ENCODE measurements at places on chromosomes 6 and 20. TPM values are rescaled to one million over a fixed set of nuclear protein-coding genes. Genes with fewer than 3 reads are reported as not detected.

ANKRD66 gene
- total RNA-seq: not detected

DNA sequence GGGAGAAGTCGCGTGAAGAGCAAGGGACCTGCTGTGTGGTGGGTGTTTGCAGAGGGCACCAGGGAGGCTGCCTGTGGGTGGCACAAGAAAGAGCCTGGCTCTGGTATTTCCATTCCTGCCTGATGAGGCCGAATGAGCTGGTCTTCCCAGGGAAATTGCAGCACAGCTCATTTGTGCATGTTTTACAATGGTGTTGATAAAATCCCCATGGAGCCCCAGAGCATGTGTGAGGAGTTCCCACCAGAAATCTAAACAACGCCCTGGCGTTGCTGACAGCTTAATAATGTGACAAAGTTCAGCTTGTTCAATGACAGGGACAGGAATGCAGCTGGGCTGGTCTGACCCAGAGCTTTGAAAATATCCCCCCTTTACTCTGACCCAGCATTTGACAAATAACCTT lies 135.5 kb downstream of the CLIC5 start:
- DNase-seq: no peak

LAMA2 gene
- 3.7 TPM for total RNA-seq

GRCh38 chr6:156279261-156279969 lies 497.8 kb upstream of the ARID1B start:
- no peak for DNase-seq

ELOVL2 gene
- 0.46 TPM for total RNA-seq

- no peak for DNase-seq
Observed at GRCh38 chr20:25271486-25272222, 23.8 kb downstream of the PYGB start.

SPATA25 gene
- 1.8 TPM for total RNA-seq

DNA sequence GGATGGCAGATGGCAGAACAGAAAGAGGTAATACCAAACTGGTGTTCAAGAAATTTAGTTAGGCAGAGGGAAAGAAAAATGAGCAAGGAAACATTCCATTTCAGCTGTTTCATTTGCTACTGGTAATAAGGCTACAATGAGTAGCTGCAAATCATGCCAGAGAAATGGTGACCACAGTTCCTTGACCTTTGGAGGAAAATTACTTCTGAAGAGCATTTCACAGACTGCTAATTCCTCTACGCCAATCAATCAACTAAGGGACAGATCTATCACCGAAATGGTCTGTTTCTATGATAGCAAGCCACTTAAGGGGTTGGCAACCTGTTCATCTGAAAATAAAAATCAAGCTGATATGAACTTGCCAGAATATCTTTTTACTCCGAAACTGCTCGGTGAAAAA lies 119.5 kb downstream of the PTPRK start:
- no peak for DNase-seq

GRCh38 chr6:431986-432385 lies 40.4 kb downstream of the IRF4 start:
- no peak for DNase-seq

SPINT4 gene
- total RNA-seq: not detected

COL19A1 gene
- total RNA-seq: not detected

SLC26A8 gene
- 0.09 TPM for total RNA-seq

DNA sequence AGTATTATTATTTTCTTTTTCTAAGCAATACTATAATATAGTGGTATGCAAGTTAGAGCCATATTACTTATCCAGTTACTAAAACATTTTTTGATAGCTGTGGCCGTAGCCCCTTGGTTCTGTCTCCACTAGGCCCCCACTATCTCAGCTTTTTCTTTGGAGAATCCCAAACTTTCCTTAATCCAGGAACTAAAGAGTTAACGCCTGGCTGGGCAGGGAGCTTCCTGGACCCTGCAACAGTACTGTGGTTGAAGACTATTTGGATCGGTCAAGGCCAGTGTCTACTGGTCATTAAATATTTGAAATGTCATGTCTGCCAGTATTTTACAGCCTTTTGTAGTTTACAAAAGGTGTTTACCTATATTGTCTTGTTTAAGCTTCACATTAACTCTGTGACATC lies 20.0 kb upstream of the TRERF1 start:
- no peak for DNase-seq

NRSN2 gene
- 18.9 TPM for total RNA-seq

DNA sequence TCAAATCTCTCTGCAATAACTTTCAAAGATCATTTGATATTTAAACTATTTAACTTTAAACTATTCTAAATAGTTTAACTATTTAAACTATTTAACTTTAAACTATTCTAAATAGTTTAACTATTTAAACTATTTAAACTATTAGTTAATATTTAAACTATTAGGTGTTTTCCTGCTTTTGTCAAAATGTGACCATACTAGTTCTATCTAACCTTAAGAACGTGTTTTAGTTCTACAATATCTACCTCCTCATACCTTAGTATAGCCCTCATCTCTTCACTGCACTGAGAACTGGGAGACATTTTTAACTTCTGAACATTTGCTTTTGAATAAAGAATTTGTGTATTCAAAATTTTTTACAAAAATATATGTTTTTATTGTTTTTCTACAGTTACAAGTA lies 429.1 kb downstream of the ADGRB3 start:
- no peak for DNase-seq
